ENCODE measurements at places on chromosomes 1 and 21.

- DNase-seq, result no peak
Observed at GRCh38 chr1:44485229-44485933, 80.3 kb downstream of the RNF220 start.

GRCh38 chr1:64046243-64046642 is 157.2 kb upstream of the UBE2U start:
- no peak for DNase-seq

- no peak for DNase-seq
Observed at GRCh38 chr1:45622524-45623394, 1.1 kb downstream of the CCDC17 start.

GRCh38 chr1:169692756-169693460 is 18.5 kb downstream of the SELL start:
- no peak for DNase-seq

DNA sequence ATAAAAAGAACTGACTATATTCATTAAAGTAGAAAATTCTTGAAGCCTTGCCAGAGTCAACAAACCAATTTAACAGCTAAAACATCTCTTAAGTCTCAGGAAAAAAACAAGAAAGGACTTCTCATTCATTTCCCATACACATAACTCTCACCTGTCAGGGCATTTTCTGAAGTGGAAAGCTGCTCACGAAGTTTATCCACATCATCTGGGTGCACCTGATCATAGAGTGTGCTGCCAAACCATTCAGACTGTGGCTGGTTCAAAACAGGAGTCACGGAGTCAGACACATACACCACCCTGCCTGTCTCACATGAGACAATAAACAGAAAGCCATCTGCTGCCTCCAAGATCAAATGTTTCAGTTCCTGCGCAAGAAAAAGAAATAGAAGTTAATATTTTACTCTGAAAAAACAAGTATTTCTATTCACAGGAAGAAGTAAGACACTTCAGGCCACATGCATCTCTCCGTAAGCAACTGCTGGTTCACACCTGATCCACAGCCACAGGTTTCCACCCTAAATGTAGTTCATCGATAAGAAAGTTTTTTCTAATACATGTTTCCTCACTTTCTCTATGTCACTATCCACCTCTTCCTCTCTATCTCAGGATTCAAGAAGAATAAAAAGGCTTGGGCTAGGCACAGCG is 28.2 kb upstream of the CTSK start:
- no peak for DNase-seq

GRCh38 chr1:91226741-91227140 is 177.9 kb downstream of the HFM1 start:
- no peak for DNase-seq

- no peak for DNase-seq
Observed at GRCh38 chr21:33418691-33419090, 15.5 kb downstream of the IFNGR2 start.

GRCh38 chr1:165855010-165855838 is 27.8 kb downstream of the UCK2 start:
- DNase-seq, result no peak

DNA sequence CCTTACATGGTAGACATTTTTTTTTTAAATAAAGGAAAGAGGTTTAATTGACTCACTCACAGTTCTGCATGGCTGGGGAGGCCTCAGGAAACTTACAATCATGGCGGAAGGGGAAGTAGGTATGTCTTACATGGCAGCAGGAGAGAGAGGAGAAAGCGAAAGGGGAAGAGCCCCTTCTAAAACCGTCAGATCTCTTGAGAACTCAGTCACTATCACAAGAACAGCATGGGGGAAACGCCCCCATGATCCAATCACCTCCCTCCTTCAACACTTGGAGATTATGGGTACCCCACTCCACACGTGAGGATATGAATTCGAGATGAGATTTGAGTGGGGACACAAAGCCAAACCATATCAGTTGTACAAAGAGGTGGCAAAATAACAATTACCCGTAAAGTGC is 301.7 kb downstream of the GRIK1 start:
- no peak for DNase-seq

DNA sequence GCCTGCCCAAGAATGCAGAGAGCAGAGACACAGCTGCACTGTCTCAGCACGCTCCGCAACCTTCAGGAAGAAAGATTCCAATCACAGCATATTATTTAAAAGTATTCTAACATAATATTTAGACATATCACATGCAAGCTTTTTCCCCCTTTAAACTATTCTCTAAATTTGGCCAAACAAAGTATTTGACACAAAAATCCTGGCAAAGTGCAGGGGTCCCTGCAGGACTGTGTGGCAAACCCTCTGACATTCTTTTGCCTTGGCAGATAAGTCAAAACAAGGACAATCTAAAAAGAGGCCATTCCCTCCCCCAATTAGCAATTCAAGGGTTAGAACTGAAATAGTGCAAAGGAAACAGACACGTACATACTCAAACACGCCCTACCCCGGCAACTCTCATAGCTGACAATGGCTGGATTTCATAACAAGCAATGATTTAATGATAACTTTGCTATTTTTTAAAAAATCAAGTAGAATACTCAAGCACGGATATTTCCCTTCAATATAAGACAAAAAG is 225.3 kb downstream of the MRPL39 start:
- DNase-seq, result no peak

Data from stimulated activated naive B cell treated with anti-CD40 and anti-IgM and Interleukin-4, amounts not matched to agents 10 μg/mL and 1 μg/mL and 100 μg/mL, for 72 hours (primary cell).